ENCODE measurements at places on chromosomes 11 and 22. TPM values are rescaled to one million over a fixed set of nuclear protein-coding genes. Genes with fewer than 3 reads are reported as not detected.

Gene SLC22A8
- not detected for total RNA-seq

Gene TRIM48
- total RNA-seq: not detected

Gene CRYBB1
- total RNA-seq: not detected

Gene STK33
- 1.4 TPM for total RNA-seq

Gene CWF19L2
- 4.2 TPM for total RNA-seq

Gene GDPD4
- not detected for total RNA-seq

Gene DNAJB7
- not detected for total RNA-seq

Gene OR8G5
- total RNA-seq: not detected

Gene OR2AG1
- not detected for total RNA-seq

Gene OR10S1
- total RNA-seq: not detected

Gene PAMR1
- 223 TPM for total RNA-seq

Gene SPI1
- total RNA-seq: not detected

Gene POLDIP3
- total RNA-seq: 32.2 TPM

Gene SIDT2
- 36.5 TPM for total RNA-seq

Gene PANX3
- total RNA-seq: not detected

Gene LRRC75B
- 8.1 TPM for total RNA-seq

Gene FADD
- total RNA-seq: 30.6 TPM

Gene DEUP1
- not detected for total RNA-seq

Gene SLC25A45
- 3.9 TPM for total RNA-seq

Gene OR2D2
- not detected for total RNA-seq

Gene ADAMTS15
- total RNA-seq: 28.5 TPM

Gene A4GALT
- 33.6 TPM for total RNA-seq

Gene DDTL
- total RNA-seq: not detected

Gene PYGM
- total RNA-seq: 2.7 TPM

Gene MALAT1
- 5,652 TPM for total RNA-seq

Gene UPB1
- not detected for total RNA-seq

Gene GRAP2
- not detected for total RNA-seq

Gene IL10RA
- total RNA-seq: not detected

Gene CD6
- not detected for total RNA-seq

Gene TPBGL
- total RNA-seq: 1.8 TPM
